ENCODE measurements at places on chromosomes 12 and 14.
A peak's percentile ranks its signal among the peaks of the same experiment; 100 is the strongest.

DNA sequence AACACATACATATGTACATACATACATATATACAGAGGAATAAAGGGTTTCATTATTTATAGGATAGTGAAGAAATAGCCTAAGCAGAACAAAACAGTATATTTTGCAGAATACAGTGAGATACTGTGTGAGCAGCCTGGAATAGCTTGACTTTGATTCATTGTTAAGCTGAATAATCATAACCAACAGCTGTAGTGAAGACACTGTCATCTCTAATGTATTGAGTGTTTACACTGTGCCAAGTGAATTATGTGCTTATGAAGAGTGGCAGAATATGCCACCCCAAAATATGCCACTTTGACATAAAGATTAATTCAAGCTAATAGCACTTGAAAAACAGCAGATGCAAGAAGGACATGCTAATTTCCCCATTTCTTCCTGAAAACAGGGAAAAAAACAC is 48.2 kb upstream of the LRFN5 start:
- no peak for DNase-seq

GRCh38 chr12:6215932-6216494 is 15.8 kb downstream of the CD9 start:
- peak; percentile 96 for DNase-seq

DNA sequence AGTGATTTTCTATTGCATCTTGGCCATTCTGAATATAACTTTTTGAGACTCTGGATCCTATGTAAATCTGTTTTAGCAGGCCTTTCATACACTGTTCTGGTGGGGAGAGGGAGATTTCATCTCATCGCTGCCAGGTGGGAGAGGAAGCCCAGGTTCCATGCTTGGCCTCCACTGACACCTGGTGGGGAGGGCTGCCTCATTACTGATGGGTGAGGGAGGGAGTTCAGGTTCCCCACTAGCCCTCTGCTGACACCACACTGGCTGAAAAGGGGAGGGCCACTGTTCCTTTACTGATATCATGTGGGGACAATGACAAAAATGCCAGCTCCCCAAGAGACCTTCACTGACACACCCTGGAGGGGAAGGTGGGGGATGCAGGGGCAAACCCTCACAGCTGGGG is 2.4 kb upstream of the GALNT8 start:
- DNase-seq: no peak

GRCh38 chr12:51076236-51076930 is 7.0 kb downstream of the CSRNP2 start:
- no peak for DNase-seq

GRCh38 chr14:52111583-52111982 is 42.7 kb upstream of the NID2 start:
- DNase-seq: peak; percentile 69

DNA sequence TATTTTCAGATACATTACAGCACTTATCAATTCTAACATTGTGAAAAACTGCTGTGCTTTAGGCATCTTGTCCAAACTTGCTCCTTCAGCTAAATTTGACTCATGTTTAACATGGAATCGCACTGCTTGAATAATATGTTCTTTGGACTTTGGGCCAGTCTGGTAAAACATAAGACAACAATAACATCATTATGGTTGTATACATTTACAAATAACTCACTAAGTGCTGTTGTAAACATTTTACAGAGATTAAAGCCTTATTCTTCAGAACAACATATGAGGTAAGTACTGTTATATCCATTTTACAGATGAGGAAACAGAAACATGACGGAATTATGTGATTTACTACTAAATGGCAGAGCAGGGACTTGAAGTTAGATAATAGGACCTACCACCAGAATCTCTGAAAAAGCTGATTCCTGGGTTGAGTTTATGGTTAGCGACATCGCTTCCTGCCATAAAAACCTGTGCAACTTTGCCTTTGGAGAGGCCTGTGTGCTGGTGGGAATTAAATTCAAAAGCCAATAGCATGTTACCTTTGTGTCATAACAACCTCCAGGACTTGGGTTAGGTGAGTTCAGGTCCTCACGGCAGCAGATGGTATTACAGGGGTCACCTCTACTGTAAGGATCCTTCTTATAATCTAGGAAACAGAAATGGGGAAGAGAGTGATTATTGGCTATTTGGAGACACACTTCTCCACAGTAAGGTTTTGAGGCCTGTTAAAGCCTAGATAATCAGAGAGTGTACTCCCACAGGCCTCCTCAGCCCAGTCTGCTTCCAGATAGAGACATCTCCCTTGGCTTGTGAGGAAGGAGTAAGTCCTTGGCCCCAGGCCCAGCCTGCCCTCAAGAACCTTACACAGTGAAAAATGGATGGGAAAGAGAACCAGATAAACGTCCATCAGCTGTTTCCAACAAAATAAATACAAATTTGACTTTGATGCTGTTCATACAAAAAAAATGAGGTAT is 61.8 kb downstream of the PLBD1 start:
- DNase-seq: no peak

GRCh38 chr12:116385486-116386217 is 108.2 kb upstream of the MED13L start:
- no peak for DNase-seq

GRCh38 chr14:30299915-30300314 is 259.0 kb upstream of the G2E3 start:
- no peak for DNase-seq

- peak; percentile 84 for DNase-seq
Observed at GRCh38 chr12:108611884-108612415, 14.1 kb upstream of the TMEM119 start.

- no peak for DNase-seq
Observed at GRCh38 chr12:10160617-10161385, 11.1 kb downstream of the OLR1 start.

- DNase-seq: peak; percentile 64
Observed at GRCh38 chr12:8033153-8034044, 883 bp downstream of the FOXJ2 start.

- DNase-seq: peak; percentile 86
Observed at GRCh38 chr14:54211551-54212308, 185.1 kb upstream of the CDKN3 start.

DNA sequence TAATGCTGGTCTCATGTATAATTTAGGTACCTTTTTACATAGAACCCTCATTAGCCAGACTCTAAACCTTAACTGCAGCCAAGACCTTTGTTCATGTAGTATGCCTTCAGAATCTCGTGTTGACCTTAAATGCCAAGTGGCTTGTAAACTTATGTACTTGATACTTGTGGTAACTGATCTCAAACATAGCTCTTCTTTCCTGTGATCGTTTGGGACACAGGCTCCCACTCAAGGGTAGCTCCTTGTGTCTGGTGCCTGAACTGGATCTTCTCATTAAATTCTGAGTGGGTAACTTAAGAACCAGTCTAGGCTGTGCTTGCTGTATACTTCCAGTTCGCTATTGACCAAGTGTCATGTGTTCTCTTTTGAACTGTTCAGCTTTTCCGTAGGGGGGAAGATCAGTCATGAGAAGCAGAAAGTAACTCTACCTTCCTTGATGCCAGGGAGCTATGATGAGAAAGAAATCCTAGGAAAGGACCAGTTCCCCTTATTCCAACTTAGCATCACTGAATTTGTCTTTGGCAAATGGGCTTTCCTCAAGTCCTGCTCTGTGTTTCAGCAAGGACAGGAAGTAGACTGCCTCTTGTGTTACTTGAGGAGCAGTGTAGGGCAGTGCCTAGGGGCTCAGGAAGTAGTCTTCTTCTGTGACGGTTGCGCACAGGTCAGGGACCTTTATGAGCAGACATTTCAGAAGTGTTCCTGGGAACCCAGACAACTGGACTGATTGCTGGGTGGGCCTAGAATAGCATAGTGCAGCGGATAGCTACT is 2.5 kb downstream of the LGALS3 start:
- DNase-seq: peak; percentile 52

DNA sequence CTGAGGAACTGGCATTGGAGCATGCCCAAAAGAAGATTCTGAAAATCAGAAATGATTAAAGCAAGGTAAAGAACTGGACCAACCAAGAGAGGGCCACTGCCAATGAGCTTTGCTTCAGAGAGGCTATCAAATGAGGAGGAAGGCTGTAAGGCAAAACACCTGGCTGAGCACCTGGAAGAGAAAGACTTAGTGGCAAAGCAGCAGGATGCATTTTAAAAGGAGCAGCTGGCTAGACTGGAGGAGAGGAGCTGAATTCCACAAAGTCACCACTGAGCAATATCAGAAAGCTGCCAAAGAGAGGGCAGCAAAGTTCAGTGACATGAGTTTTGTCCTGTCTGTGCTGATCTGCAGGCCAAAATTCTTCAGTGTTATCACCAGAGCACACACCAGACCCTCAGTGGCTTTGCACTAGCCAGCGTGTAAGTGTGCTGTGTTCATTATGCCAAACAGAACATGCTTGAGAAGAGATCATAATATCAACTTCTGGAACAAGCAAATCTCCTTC is 338.7 kb downstream of the TRHDE start:
- no peak for DNase-seq

DNA sequence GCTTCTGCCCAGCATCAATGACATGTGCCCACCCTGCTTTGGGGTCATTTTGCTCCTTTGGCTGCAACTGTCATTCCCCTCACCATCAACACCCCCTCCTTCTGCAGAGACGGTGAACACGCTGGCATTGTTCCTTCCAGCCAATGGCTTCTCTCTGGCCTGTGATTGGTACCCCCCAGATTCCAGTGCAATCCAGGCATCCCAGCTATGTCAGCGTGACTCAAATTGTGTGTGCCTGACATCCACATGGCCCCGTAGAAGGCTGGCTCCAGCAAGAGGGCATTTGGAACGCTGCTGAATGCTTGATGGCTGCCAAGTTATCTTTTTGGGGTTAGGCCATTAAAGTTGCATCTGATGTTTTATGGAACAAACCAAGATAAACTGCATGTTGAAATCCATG is 21.0 kb upstream of the CCND2 start:
- DNase-seq: no peak

- DNase-seq: no peak
Observed at GRCh38 chr12:32567296-32567674, 111.8 kb upstream of the DNM1L start.

- DNase-seq: no peak
Observed at GRCh38 chr12:114119316-114119715, 153.2 kb upstream of the RBM19 start.

- peak; percentile 59 for DNase-seq
Observed at GRCh38 chr12:108305991-108306501, 33.1 kb downstream of the CMKLR1 start.

DNA sequence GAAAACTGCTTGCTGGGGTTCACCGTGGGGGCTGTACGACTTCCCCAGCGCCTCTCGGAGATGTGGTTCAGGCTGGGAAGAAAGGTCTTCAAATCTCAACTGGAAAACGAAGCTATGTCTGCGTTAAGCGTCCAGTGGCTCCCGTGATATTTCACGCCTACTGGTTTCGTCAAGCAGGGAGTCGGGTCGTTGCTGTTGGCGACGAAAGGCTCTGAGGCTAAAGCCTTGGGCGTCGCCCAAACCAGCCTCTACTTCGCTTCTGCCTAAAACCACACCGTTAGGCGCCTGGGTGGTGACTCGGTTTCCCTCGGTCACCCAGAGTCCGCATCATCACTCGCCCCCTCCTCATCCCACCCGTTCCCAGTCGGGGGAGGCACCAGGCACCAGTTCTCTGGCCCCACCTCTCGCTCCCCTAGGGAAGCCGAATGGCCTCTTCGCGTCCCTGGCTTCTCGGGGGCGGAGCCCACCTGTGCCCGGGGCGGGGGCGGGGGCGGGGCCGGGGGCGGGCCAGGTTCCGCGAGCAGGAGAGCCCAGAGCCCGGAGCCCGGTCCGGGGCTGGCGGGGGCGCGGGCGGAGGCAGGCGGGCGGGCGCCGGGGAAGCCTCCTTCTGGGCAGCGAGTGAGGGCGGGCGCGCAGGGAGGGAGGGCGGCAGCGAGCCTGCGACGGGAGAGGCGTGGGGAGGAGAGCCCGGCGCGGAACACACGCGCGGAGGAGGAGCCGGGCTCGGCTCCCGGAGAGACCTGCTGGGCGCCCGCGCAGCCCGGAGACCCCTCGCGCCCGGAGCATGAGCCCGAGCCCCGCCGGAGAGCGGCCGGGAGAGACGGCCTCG is at the start of gene B4GALNT3:
Gene B4GALNT3 (plus strand): TSS at position 510 of the 829 bp plus-strand sequence. CDS start 438 bp downstream, outside the sequence.
- DNase-seq: peak; percentile 13

- no peak for DNase-seq
Observed at GRCh38 chr14:102210421-102211042, 70.8 kb downstream of the WDR20 start.
